Activated CD8-positive, alpha-beta memory T cell treated with anti-CD3 and anti-CD28 coated beads for 36 hours (primary cell): ENCODE measurements at places on chromosomes 1 and 21. TPM values are rescaled to one million over a fixed set of nuclear protein-coding genes. Genes with fewer than 3 reads are reported as not detected.

The PLPPR4 gene
- total RNA-seq: not detected

The LCE1A gene
- not detected for total RNA-seq

The RUNX3 gene
- total RNA-seq: 173 TPM

The ETV3L gene
- total RNA-seq: not detected

The NR1I3 gene
- not detected for total RNA-seq

The PLCH2 gene
- 0.84 TPM for total RNA-seq

The PLA2G2A gene
- total RNA-seq: not detected

The MTARC1 gene
- total RNA-seq: not detected

The TCHHL1 gene
- total RNA-seq: not detected

The CYYR1 gene
- total RNA-seq: not detected

The TMEM59 gene
- total RNA-seq: 117 TPM

The MRPL39 gene
- 79.3 TPM for total RNA-seq

The TRIM17 gene
- 2.6 TPM for total RNA-seq

The XCL1 gene
- total RNA-seq: 309 TPM

The CCDC24 gene
- 3.1 TPM for total RNA-seq

The CATSPERE gene
- 0.27 TPM for total RNA-seq

The KPRP gene
- not detected for total RNA-seq

The OR2T11 gene
- not detected for total RNA-seq

The LCE2A gene
- total RNA-seq: not detected

The ACTN2 gene
- not detected for total RNA-seq

The LHX8 gene
- total RNA-seq: not detected

The CLEC20A gene
- not detected for total RNA-seq

The FCRL4 gene
- not detected for total RNA-seq

The PEX11B gene
- 34.0 TPM for total RNA-seq

The KCNK1 gene
- total RNA-seq: 0.59 TPM

The FYB2 gene
- not detected for total RNA-seq

The PDC gene
- not detected for total RNA-seq

The ATP1A2 gene
- not detected for total RNA-seq

The GLIS1 gene
- total RNA-seq: not detected

The PTAFR gene
- 0.21 TPM for total RNA-seq

The SIM2 gene
- not detected for total RNA-seq

The C1orf21 gene
- 4.5 TPM for total RNA-seq

The ZNF593OS gene
- not detected for total RNA-seq

The SFN gene
- total RNA-seq: 0.27 TPM

The DAP3 gene
- 159 TPM for total RNA-seq

The SLC6A17 gene
- 0.10 TPM for total RNA-seq

The WNT3A gene
- not detected for total RNA-seq

The LYPD8 gene
- not detected for total RNA-seq

The POFUT2 gene
- total RNA-seq: 13.4 TPM

The CPTP gene
- 15.6 TPM for total RNA-seq

The CHIA gene
- total RNA-seq: not detected

The RIMS3 gene
- 1.4 TPM for total RNA-seq

The HES5 gene
- 0.21 TPM for total RNA-seq

The GSTM4 gene
- 1.8 TPM for total RNA-seq

The EXO1 gene
- total RNA-seq: 82.9 TPM

The GJA5 gene
- not detected for total RNA-seq

The SMG5 gene
- total RNA-seq: 109 TPM

The C1orf94 gene
- total RNA-seq: not detected

The APCS gene
- not detected for total RNA-seq

The NOTCH2NLA gene
- total RNA-seq: 18.4 TPM

The DPH2 gene
- 79.7 TPM for total RNA-seq

The GPR3 gene
- total RNA-seq: 3.6 TPM

The UCK2 gene
- 116 TPM for total RNA-seq

The NR0B2 gene
- total RNA-seq: not detected

The SPATA6 gene
- total RNA-seq: 1.3 TPM
